ENCODE measurements at places on chromosomes 6 and 20.

DNA sequence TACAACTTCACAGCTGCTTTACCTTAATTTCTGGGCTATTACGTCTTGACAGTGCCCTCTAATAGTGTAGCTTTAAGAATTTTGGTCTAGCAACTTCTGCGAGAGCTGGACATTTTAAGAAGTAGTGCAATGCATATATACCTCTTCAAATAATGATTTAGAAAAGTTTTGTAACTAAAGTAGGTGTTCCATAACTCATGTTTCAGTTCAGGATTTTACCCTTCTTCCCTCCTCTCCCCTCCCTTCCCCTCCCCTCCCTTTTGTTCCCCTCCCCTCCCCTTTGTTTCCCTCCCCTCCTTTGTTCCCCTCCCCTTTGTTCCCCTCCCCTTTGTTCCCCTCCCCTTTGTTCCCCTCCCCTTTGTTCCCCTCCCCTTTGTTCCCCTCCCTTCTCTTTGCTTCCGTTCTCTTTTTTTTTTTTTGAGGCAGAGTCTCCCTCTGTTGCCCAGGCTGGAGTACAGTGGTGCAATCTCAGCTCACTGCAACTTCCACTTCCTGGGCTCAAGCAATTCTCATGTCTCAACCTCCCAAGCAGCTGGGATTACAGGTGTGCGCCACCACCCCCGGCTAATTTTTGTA, 28.8 kb upstream of the TRAM2 start:
- no peak for DNase-seq

- DNase-seq, result no peak
Observed at GRCh38 chr6:85706272-85706671, 63.6 kb upstream of the SYNCRIP start.

DNA sequence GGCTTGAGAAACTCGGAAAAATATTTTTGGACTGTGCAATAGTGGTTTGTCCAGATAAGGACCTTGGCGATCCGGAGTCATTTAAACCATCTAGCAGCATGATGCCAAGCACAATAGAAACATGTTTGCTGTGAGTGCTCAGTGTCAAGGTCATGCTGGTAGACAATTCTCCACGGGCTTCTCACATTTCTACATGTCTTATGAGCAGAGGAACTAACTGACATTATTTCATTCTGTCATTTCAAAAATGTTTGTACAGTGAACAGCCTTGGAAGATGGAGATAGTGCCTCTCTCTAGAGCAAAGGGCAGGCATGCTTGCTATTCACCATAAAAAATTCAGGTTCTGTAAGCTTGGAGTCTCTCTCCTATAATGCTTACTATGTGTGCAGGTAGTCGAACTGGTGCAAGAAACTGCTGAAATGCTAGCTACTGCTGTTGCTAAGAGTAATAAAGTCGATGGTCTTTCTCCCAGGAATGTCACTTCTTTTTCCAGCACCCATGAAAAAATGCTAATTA, 25.4 kb upstream of the CCN2 start:
- no peak for DNase-seq

GRCh38 chr6:134314006-134314821, 3.7 kb downstream of the SGK1 start:
- DNase-seq, result no peak

GRCh38 chr6:71414486-71414885, 125.9 kb downstream of the OGFRL1 start:
- DNase-seq, result no peak

- DNase-seq, result no peak
Observed at GRCh38 chr6:7763881-7764280, 38.0 kb downstream of the BMP6 start.
